ENCODE measurements at places on chromosomes 16 and 17. TPM values are rescaled to one million over a fixed set of nuclear protein-coding genes. Genes with fewer than 3 reads are reported as not detected.

- no peak for DNase-seq
These were observed at the start of gene GUCY2D for GRCh38 chr17:8001976-8002720. Gene GUCY2D (plus strand): TSS chr17:8002615. CDS start chr17:8003048, 433 bp downstream.

GRCh38 chr17:45363498-45363897 lies 46.7 kb upstream of the MAP3K14 start:
- DNase-seq = no peak

DNA sequence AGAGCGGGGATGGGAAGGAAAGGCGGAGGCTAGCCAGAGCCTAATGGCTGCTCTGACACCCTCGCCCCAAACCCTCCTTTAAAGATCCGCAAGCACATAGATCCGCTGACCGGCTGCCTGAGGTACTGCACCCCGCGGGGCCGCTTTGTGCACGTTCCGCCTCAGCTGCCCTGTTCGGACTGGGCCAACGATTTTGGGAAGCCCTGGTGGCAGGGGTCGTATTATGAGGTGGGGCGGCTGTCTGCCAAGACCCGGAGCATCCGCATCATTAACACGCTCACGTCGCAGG lies 663 bp downstream of the CYB5D1 start:
- DNase-seq = no peak

DNA sequence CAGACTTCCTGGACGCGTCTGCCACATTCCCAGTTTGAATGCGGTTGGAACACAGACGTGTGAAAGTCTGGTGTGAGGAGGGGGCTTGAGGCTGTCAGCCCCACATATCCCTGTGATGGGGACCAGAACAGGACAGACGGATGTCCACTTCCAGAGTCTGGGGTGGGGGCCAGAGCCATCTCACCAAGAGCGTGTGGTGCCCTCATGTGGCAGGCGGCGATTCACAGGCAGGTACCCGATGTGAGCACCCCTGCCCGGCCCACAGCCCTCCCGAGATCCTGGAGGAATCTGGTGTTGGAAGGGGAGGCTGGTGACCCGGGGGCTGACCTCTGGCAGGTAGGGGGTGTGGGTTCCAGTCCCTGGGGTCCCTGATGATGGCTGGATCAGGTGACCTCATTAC lies 51.5 kb downstream of the ENGASE start:
- peak; percentile 53 for DNase-seq

GRCh38 chr16:88405216-88406060 lies 22.7 kb downstream of the ZNF469 start:
- no peak for DNase-seq

- DNase-seq = peak; percentile 4
These were observed 100.7 kb downstream of the LYRM1 start for GRCh38 chr16:21001262-21001661.

DNA sequence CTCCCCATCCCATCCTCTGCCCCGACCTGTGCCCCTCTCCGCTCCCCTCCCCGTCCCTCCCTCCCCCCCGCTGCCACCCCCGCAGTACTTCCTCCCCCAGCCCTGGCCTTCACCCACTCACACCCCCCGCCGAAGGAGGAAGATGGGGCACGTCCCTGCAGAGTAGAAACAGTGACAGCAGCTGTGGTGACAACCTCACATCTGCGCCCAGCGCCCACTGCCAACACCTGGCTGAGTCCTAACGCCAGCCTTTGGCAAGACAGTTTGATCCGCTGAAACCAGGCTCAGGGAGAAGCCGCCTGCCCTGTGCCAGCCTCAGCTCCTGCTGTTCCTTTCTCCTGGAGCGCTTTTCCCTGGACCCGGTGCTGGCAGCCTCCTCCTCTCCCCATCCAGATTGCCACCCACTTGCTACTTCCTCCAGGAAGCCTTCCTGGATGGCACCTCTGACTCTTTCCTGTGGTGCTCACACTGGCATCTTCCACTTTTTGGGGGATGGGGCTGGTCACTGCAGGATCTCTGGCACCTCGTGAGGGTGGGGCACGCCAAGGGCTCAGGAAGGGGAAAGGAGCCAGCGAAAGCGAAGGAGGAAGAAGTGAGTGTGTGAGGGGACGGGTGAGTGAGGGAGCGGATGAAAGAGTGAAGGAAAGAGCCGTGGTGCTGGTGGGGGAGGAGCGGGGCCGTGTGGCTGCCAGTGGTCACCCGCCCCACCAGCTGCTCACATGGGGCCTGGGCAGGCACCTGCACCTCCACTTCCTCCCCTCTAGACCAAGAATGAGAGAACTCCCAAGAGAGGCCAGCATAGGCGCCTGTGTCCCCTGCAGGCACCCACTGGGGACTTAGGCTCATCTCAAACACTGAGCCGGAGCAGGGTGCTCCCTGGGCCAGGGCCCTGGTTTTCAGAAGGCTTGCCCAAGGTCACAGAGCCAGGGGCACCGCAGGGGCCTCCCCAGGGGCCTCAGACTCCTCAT lies 27.0 kb downstream of the ZFPM1 start:
- DNase-seq = no peak

DNA sequence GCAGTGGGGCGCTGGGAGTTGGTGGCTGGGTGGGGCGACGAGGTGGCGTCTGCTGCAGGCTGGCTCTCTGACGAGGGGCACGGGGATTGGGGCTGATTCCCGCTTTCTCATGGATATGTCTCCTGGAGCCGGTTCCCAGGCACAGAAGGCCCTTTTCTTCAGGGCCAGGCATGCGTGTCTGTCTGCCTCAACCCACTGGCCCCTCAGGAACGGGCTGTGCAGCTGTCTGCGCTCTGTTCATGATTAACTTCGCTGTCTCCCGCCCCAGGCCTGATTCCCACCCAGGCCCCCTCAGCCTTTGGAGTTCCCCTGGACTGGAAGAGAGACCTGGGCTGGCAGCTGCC lies 53.1 kb downstream of the RAP1GAP2 start:
- DNase-seq = peak; percentile 79

GRCh38 chr16:49473773-49474172 lies 100.2 kb downstream of the C16orf78 start:
- DNase-seq = no peak

The SLC13A2 gene
- not detected for total RNA-seq

- DNase-seq = no peak
These were observed 31.6 kb downstream of the TSC2 start for GRCh38 chr16:2079311-2079800.

GRCh38 chr16:27628241-27628942 lies 78.4 kb downstream of the KATNIP start:
- DNase-seq = peak; percentile 85

Data from SJCRH30 (cell line).